ENCODE measurements at places on chromosomes 6 and 20.
A peak's percentile ranks its signal among the peaks of the same experiment; 100 is the strongest.

- no peak for DNase-seq
Observed at GRCh38 chr6:32554116-32554965, 24.3 kb upstream of the HLA-DRB5 start.

- no peak for DNase-seq
Observed at GRCh38 chr6:148548065-148548748, 198.6 kb upstream of the UST start.

- DNase-seq: no peak
Observed at GRCh38 chr6:84249724-84250123, 22.3 kb upstream of the CEP162 start.

DNA sequence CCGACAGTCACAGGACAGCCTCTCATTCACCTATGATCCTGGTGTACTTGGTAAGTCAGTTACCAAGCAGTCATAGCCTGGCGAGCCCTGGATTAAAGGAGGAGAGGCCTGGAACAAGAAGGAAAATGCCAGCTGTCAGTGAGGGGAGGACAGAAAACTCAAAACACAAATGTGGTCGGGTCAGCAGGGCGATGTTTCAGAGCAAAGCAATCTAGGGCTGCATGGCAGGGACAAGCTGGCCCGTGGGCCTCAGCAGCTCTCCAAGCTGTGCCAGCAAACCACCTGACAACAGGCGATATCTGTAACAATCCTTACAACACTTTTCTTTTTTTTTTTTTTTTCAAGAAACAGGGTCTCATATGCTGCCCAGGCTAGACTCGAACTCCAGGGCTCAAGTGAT, 40.3 kb downstream of the MGME1 start:
- DNase-seq: no peak

DNA sequence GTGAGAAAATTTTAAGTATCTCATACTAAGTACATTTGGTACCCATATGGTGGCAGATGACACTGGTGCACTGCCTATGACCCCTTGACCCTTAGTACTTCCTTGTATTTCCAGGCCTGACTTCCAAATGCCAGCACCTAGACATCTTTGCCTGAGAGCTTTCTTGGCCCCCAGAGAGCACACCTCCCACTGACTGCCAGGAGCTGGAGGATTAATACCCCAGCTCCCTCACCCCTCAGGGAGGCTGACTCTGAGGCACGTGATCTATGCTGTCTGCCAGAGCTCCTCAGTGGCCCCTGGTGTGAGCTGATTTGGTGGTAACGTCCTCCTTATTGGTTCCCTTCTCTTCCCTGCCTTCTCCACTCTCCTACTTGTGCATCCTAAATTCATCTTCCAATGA, 38.0 kb downstream of the BFSP1 start:
- DNase-seq: no peak

DNA sequence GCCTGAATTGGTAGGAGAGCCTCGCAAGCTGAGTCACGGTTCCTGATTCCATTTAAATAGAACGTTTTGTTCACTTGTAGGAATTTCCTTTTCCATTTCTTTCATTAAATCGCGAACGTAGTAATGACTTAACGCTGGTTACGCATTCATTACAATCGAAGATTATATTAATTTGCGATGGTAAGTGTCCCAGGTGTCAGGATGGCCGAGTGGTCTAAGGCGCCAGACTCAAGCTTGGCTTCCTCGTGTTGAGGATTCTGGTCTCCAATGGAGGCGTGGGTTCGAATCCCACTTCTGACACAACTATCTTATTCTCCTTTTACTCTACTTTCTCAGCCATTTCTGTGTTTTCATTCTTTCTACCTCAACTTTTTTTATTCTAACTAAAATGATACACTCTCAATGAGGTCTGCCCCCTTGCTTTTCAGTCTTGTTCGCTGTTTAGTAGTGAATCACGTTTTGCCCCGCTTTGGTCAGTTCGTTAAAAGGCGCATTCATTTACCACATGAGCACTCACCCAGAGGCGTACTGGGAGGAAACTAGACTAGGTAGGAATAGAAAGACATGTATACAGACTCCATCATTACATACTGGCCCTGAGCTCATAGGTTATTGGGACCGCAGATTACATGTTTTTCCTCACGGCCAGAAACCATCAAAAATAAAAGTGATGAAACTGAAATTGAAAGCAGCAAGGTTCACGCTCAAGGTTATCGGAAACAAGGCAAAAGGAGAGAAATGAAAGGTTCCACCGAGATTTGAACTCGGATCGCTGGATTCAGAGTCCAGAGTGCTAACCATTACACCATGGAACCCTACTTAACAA, 17.3 kb upstream of the TRIM27 start:
- peak; percentile 67 for DNase-seq

GRCh38 chr20:31839782-31840487, 5.5 kb downstream of the FOXS1 start:
- no peak for DNase-seq

DNA sequence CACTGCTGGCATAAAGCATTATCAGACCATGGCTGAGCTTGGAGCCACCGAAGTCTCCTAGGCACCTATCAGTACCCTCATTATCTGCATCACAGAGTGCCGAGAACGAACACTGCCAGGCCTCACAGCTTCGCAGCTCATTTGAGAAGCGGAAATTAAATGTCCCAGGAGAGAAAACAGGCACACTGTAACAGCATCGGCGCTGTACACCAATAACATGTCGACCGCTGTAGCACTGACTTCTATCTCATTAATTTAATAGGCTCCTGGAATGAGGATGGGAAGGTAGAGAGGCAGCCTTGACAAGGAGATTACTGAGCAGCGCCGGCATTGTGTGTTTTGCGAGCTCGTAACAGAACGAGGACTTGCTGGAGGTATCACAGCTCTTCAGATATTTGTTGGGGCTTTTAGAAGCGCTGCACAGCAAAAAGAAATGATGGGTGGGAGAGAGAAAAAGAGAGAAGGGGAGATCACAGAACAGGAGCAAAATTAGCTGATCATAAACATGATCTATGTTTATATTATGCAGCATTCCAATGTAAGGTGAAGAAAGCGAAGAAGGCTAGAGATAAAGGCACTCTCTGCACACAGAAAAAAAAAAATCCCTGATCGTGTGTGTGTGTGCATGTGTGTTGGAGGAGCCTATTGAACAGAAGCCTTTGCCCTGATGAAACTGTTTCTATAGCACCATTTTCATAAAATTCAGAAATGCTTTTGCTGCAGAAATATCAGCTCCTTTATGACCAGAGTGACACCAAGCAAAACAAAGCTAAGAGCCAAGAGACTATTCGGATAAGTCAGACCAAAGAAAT, 29.2 kb downstream of the ID4 start:
- DNase-seq: no peak

DNA sequence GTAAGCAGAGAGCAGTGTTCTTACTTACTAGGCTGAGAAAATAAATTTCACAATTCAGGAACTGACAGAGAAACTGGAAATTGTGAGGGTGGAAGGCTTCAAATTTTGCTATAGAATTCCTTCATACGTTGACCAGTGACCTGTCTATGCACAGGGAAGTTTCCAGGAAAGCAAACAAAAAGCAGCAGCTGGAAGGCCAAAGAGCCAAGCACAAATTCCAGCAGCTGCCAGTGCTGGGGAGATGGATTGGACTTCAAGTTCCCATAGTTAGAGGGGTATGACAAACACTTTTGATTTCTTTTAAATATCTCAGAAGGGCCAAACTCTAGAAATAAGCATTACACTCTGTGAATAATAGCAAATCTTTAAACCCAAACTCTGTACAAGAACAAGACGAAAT, 299.1 kb upstream of the KCNQ5 start:
- DNase-seq: no peak

- DNase-seq: peak; percentile 81
Observed at GRCh38 chr20:49216991-49217578, 2.1 kb upstream of the DDX27 start.

GRCh38 chr6:135086414-135086764, 31.8 kb upstream of the HBS1L start:
- DNase-seq: no peak

- no peak for DNase-seq
Observed at GRCh38 chr20:35730583-35731468, 11.2 kb downstream of the RBM39 start.

GRCh38 chr6:7137335-7138045, 29.7 kb downstream of the RREB1 start:
- DNase-seq: peak; percentile 46

DNA sequence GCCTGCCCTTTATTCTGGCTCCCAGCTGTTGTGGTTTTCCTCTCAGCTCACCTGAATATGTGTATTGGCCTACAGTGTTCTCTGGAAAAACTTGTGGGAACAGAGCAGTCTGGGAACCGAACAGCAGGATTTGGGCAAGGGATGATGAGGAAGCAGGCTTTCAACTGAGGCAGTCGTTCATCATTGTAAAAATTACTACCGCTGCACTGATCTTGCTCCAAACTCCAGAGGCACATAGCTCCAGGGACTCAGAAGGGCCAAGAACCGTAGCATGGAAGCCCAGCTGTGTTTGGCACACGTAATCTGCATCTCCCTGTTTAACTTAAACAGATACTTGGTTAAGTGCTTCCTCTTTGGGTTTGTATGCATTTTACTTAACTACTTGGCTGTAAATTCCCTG, 48.3 kb upstream of the EEF1A1 start:
- DNase-seq: no peak

DNA sequence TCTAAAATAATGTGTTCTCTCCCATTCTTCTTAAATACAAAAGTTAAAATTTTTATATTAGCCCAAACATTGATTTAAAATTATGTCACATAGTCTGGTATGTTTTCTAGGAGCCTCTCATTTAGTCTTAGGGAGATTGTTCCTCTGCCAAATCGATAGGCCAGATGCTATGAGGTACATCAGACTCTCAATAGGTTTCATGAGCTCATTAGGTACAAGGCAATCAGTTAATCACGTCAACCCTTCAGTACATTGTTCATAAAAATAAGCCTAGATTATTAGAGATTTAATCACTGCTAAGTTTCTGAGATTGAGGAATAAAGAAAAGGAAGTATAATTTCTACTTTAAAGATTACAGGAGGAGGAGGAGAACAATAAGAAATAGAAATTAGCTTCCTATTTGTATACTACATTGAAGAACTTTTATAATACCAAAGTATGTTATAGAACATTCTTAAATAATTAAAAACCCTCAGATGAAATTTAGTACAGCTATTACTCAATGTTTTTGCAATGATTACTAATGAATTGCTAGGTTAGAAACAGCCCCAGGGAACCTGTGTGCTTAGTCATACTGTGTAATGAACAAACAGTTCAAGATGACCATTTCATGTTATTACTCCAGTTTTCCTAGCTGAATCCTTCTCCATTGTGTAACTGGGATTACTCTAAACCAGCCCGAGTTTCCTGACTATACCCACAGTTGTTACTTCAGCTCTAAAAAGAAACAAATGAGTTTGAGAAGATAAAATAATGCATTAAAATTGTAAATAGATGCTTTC, 117.0 kb downstream of the BMP5 start:
- no peak for DNase-seq

DNA sequence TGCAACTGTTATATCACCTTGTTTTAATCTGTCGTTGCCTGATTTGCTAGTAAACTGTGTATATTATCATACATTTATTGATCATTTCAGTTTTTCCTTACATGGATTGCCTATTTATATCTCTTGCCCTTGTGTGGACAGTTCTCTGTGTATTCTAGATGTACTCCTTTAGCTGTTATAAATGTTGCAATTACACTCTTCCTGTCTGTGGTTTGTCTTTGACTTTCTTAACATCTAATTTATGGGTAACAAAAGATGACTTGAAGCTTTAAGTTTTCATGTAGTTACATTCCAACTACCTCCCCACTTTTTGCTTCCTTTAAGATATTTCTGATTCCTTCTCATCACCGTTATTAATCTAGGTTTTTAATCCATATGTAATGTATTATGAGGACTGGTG, 22.6 kb downstream of the PLCB1 start:
- no peak for DNase-seq

GRCh38 chr6:6724539-6725467, 136.3 kb downstream of the LY86 start:
- DNase-seq: peak; percentile 63

DNA sequence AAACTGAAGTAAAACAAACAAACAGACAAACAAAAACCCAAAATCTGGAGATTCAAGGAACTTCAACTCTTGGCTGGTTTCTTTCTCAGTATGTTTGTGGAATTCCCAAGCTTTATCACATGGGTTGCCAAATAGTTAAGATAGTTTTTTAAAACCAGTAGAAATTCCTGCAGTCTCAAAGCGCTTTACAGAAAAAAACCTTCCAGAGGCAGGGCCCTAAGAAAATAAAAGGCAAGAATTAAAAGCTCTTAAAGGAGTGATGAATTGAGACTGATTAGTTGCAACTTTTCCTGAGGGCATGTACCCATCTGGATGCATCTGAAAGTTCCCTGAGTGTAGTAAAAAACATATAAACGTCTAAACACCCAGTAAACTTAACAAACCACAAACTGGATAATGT, 25.9 kb upstream of the PTCHD4 start:
- no peak for DNase-seq

DNA sequence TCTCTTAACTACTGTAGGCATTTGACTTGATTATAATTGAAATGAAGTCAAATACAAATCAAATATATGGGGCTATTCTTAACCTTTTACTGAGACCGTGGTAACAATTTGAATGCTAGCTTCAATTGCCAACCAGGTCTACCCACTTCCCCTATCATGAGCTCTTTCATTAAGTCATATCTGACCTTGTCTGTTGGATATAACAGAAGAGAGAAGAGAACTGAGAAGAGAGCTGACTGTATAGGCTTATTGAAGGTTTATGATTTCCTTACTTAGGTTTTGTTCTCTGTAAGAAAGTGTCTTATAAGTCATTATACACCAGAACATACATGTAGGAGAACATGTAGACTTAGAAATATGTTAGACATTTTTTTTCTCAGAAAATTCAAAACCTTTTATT, 549.4 kb downstream of the COL12A1 start:
- no peak for DNase-seq
